Osteoblast (primary cell): ENCODE measurements at places on chromosomes 1 and 21. TPM values are rescaled to one million over a fixed set of nuclear protein-coding genes. Genes with fewer than 3 reads are reported as not detected.
A peak's percentile ranks its signal among the peaks of the same experiment; 100 is the strongest.

DNA sequence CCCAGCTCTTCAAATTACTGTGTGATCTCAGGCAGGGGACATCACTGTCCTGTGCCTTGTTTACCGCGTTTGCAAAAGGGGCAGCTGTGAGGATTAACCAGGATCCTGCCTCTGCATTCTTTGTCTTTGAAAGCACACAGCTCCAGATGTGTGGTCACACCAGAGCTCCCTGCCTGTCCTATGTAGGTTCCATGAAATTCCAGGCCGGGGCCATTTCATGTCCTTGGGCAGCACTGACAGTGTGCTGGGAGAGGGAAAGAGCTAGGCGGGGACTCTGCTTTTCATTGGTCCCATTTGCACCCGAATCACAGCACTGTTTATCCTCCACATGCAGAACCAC is 42.2 kb upstream of the SELENON start:
- DNase-seq = peak; percentile 58
- no peaks in the 10 kb centered on the region for H3K4me1 ChIP-seq
- H3K27me3 ChIP-seq = peaks cover 26% of the 10 kb centered on the region

DNA sequence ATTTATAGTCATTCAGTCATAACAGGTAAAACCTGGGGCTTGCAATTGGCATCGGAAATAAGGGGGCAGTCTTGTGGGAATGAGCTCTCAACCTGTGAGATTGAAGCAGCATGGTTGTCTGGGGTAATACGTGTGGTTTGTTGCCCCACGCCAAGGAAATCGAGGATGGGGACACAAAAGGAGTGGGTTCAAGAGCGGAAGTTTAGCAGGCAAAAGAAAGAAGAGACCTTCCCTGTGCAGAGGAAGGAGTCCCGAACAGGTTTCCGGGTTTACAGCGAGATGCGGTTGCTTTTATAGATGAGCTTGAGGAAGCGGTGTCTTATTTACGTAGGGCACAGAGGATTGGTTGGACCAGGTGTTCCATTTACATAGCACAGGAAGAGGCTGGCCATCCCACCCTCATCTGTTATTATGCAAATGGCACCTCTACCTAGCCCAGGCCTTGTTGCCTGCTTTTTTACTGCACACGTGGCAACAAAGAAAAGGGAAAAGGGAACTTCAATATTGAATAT is 37.3 kb downstream of the IFNAR1 start:
- no peak for DNase-seq
- H3K27me3 ChIP-seq = no peaks in the 10 kb centered on the region
- H3K27ac ChIP-seq = no peak overlapping the region
- H3K36me3 ChIP-seq = no peaks in the 10 kb centered on the region
- peaks cover 16% of the 10 kb centered on the region for H3K4me1 ChIP-seq

DNA sequence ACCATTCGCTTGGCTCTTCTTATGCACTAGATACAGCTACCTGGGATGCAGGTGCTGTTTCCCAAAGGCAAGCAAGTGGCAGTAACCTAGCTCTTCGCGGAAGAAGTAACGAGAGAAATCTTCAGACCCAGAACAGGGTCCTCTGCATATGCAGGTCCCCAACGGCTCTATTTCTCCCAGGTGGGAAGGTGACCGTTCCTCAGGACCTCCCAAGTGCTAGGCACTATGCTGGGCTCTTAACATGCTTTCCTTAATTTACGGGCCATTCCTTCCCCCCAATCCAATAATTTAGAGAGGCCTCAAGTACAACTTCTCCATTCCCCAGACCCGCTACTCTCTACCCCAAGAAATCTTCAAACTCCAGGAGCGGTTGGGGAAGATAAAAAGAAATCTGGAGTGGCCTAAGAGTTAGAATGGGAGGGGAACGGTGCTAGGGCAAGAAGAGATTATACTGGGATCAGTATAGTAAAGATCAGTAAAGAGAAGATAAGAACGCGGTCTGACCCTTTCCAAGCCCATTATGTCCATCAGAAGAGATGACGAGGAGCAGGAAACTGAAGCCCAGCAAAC is 410 bp downstream of the TXNDC12 start:
- no peak for DNase-seq
- no peaks in the 10 kb centered on the region for H3K27me3 ChIP-seq
- H3K4me1 ChIP-seq = peaks cover 46% of the 10 kb centered on the region
- H3K27ac ChIP-seq = peak overlapping the region; percentile 93
- H3K36me3 ChIP-seq = peaks cover 4% of the 10 kb centered on the region
- H3K4me3 ChIP-seq = peak overlapping the region; percentile 84

DNA sequence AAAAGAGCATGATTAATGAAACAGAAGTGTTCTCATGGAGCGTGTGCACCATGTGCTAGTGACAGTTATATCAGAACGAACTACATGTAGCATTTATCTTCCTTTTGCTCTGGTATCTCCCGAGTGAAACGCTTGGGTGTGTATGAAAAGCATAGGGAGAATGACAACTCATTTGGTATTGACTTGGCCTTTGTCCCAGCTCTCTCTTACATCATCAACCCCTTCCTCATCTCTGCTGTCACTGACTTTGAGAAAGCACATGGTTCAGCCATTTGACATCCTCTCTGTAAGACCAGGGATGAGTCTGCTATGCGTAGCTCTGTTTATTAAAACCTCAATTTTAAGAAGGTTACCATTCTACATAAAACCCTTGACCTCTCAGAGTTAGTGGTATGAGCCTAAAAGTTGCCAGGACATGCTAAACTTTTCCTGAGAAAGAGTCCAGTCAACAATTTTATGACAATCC is 201.0 kb downstream of the NRIP1 start:
- no peak overlapping the region for H3K4me3 ChIP-seq
- H3K36me3 ChIP-seq = no peaks in the 10 kb centered on the region
- no peaks in the 10 kb centered on the region for H3K27me3 ChIP-seq

DNA sequence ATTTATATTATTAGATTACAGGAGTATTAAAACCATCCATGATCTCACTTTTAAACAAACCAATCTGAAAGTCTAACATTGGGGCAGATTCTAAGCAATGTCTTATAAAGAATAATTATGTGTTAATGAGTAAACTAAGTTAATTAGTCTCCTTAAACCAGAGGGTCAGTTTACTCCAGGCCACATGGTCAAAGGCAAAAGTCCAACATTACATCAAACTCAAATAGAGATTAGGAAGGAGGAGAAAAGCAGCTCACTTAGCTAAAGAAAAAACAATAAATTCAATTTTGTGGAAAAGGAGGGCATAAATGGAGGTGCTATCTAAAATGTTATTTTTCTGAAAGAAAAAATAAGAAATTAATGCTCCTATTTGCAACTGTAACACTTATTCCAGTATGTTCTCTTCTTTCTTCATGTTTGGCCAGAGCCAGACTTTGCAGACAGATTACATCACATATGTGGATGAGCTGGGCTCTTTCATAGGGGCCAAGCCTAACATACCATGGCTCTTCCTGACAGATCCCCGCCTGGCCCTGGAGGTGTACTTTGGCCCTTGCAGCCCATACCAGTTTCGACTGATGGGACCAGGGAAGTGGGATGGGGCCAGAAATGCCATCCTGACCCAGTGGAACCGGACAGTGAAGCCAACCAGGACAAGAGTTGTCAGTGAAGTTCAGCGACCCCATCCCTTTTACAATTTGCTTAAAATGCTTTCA is 24.3 kb upstream of the FMO2 start:
- no peaks in the 10 kb centered on the region for H3K27me3 ChIP-seq
- DNase-seq = peak; percentile 37

- H3K27ac ChIP-seq = no peak within 1 kb of the TSS
- no peaks in the 10 kb centered on the region for H3K27me3 ChIP-seq
- no peaks in the 10 kb centered on the region for H3K36me3 ChIP-seq
- H3K4me3 ChIP-seq = no peak within 1 kb of the TSS
Measured at GRCh38 chr1:233904633-233905415, at the start of gene SLC35F3. Gene SLC35F3 (plus strand): TSS chr1:233904676.

GRCh38 chr1:219430419-219430818 is 182.5 kb downstream of the ZC3H11B start:
- H3K27me3 ChIP-seq = no peaks in the 10 kb centered on the region
- H3K4me3 ChIP-seq = no peak overlapping the region
- no peaks in the 10 kb centered on the region for H3K36me3 ChIP-seq
- no peak overlapping the region for H3K27ac ChIP-seq
- DNase-seq = no peak

- H3K27ac ChIP-seq = no peak overlapping the region
- H3K4me1 ChIP-seq = peaks cover 15% of the 10 kb centered on the region
- H3K27me3 ChIP-seq = no peaks in the 10 kb centered on the region
- no peaks in the 10 kb centered on the region for H3K36me3 ChIP-seq
- H3K4me3 ChIP-seq = no peak overlapping the region
Measured at GRCh38 chr1:63935143-63935542, 161.3 kb downstream of the ROR1 start.

GRCh38 chr21:31394309-31394708 is 50.2 kb upstream of the TIAM1 start:
- no peaks in the 10 kb centered on the region for H3K4me1 ChIP-seq
- no peak overlapping the region for H3K27ac ChIP-seq

DNA sequence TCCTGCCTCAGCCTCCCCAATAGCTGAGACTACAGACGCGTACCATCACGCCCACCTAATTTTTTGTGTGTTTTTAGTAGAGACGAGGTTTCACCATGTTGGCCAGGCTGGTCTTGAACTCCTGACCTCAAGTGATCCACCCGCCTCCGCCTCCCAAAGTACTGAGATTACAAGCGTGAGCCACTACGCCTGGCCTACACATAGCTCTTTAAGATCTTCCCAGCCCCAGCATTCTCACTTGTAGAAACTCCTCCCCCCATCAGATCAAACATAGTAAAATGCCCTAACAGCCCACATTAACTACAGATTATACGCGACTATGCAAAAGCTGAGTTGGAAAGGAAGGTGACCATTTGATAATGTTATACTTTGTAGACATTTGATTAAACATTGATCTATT is 634.8 kb downstream of the MATN1 start:
- no peaks in the 10 kb centered on the region for H3K27me3 ChIP-seq
- H3K4me1 ChIP-seq = peaks cover 11% of the 10 kb centered on the region
- DNase-seq = no peak
- H3K27ac ChIP-seq = no peak overlapping the region

- H3K4me3 ChIP-seq = no peak overlapping the region
- no peak overlapping the region for H3K27ac ChIP-seq
- no peak for DNase-seq
- peaks cover 5% of the 10 kb centered on the region for H3K4me1 ChIP-seq
- H3K36me3 ChIP-seq = no peaks in the 10 kb centered on the region
Measured at GRCh38 chr1:174656409-174657059, 208.8 kb downstream of the GPR52 start.

DNA sequence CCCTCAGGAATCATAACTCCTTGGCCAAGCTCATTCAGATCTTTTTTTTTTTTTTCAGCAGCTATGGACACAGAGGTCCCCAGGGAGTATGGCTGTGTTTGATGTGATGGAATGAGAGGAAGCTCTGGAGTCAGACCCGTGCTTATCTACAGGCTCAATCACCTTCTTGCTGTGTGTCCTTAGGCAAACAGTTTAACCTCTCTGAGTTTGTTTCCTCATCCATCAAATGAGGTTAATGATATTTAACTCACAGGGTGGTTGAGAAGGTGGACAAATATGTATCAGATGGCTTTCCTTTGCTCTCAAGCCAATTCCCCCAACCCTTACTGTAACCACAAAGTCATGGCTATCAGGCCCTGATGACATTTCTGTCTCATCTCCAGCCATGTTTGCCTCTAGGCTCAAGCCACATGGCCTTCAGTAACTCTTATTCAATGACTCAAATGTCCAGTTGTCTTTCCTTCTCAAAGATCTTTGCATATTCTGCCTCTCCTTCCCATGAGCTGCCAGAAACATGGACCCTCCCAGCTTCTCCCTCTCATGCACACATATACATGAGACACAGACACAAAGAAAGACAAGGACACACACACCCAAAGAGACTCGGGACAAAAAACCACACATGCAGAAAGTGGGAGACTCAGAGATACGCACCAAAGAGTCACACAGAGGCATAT is 303.5 kb upstream of the KAZN start:
- no peaks in the 10 kb centered on the region for H3K36me3 ChIP-seq
- H3K4me3 ChIP-seq = no peak overlapping the region
- H3K4me1 ChIP-seq = peaks cover 2% of the 10 kb centered on the region
- no peak overlapping the region for H3K27ac ChIP-seq
- DNase-seq = no peak

- no peak overlapping the region for H3K27ac ChIP-seq
- H3K36me3 ChIP-seq = no peaks in the 10 kb centered on the region
- no peak overlapping the region for H3K4me3 ChIP-seq
- H3K4me1 ChIP-seq = no peaks in the 10 kb centered on the region
- H3K27me3 ChIP-seq = no peaks in the 10 kb centered on the region
- no peak for DNase-seq
Measured at GRCh38 chr1:56973923-56974742, 8.3 kb upstream of the C8B start.

- no peaks in the 10 kb centered on the region for H3K27me3 ChIP-seq
- H3K27ac ChIP-seq = no peak overlapping the region
- no peaks in the 10 kb centered on the region for H3K36me3 ChIP-seq
Measured at GRCh38 chr21:31932470-31932764, 59.6 kb downstream of the HUNK start.

GRCh38 chr1:57889676-57890320 is 465.9 kb upstream of the DAB1 start:
- H3K36me3 ChIP-seq = no peaks in the 10 kb centered on the region
- DNase-seq = no peak
- H3K27ac ChIP-seq = no peak overlapping the region
- H3K4me3 ChIP-seq = no peak overlapping the region
- H3K4me1 ChIP-seq = no peaks in the 10 kb centered on the region
- no peaks in the 10 kb centered on the region for H3K27me3 ChIP-seq

DNA sequence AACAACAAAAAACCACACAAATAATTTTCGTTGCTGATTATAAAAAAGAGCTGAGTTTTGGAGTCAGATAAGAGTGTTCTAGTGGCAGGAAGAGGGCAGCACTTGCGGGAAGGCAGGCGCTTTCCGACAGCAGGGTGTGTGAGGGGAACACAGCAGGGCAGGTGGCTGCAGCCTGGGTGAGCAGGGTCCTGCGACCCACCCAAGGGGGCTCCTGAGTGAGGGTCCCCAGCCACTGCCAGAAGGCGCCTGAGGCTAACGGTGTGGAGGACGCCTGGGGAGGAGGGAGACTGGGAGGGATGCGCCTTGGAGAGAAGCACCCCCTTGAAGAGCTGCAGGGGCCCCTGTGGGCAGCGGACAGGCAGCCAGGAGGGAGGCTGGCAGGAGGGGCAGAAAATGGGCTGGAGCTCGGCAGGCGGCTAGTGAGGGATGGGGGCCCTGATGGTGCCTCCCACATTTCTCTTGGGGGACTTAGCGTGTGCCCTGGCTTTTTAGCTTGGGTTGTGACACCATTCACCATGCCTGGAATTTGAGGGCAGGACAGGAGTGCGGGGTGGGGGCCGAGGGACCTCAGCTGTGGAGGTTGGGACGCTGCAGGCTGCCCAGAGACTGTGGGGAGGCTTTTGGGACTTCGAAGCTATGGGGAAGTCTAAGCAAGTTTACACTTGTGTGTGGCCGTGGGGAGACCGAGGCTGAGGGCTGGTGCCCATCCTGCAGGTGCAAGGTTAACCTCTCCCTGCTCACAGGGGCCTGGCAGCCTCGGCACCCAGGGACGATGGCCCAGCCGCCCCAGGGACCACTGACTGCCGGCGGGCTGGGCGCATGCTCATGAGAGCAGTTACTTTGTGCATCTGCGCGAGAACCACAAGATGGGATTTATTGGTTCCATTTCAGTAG is 111.4 kb downstream of the SIK1 start:
- H3K4me3 ChIP-seq = no peak overlapping the region
- no peak for DNase-seq
- H3K4me1 ChIP-seq = peaks cover 13% of the 10 kb centered on the region
- no peaks in the 10 kb centered on the region for H3K27me3 ChIP-seq
- H3K27ac ChIP-seq = no peak overlapping the region
- no peaks in the 10 kb centered on the region for H3K36me3 ChIP-seq

Gene BARHL2
- total RNA-seq = not detected in 2 replicates

Gene GJA8
- total RNA-seq = not detected in 2 replicates

Gene GIPC2
- 0.29 and 0.36 TPM in 2 replicates for total RNA-seq

Gene RNU1-3
- under 0.01 TPM in 1 of 2 replicates, not detected in the other for total RNA-seq

Gene MYOG
- total RNA-seq = not detected in 2 replicates

Gene RGS7
- 0.36 and 0.59 TPM in 2 replicates for total RNA-seq

Gene MTOR
- 26.5 and 34.0 TPM in 2 replicates for total RNA-seq

Gene FBXO42
- 15.0 and 16.3 TPM in 2 replicates for total RNA-seq
